A549 treated with Mapracorat at 1 μM for 4 hours (cell line): ENCODE measurements at places on chromosomes 3 and 15. TPM values are rescaled to one million over a fixed set of nuclear protein-coding genes. Genes with fewer than 3 reads are reported as not detected.

Gene NT5DC2
- 81.1 to 105 TPM (median 99.5 TPM) in 5 replicates for total RNA-seq

Gene TMEM212
- total RNA-seq, result not detected in 5 replicates

Gene CSK
- total RNA-seq, result 56.3 to 65.7 TPM (median 62.4 TPM) in 5 replicates

Gene ZBTB47
- 5.0 to 7.1 TPM (median 6.4 TPM) in 5 replicates for total RNA-seq

Gene CHDH
- 1.7 to 2.9 TPM (median 2.2 TPM) in 5 replicates for total RNA-seq

Gene KPNA1
- 54.3 to 67.7 TPM (median 63.5 TPM) in 5 replicates for total RNA-seq

Gene KNG1
- total RNA-seq, result not detected in 5 replicates
